ENCODE measurements at places on chromosomes 3 and 15.

DNA sequence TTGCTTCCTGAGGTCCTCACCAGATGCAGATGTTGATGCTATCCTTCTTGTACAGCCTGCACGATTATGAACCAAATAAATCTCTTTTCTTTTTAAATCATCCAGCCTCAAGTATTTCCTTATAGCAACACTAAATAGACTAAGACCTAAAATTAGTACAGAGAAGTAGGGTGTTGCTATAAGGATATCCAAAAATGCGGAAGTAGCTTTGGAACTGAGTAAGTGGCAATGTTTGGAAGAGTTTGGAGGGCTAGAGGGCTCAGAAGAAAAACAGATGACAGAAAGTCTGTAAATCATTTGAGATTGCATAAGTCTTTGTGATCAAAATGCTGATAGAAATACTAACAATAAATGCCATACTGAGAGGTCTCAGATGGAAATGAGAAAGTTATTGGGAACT, 894.9 kb downstream of the DIPK2A start:
- DNase-seq, result no peak

GRCh38 chr15:101039461-101039860, 120.3 kb downstream of the LRRK1 start:
- DNase-seq, result no peak

- no peak for DNase-seq
These were observed 78.1 kb downstream of the AGBL1 start for GRCh38 chr15:86157606-86158293.

DNA sequence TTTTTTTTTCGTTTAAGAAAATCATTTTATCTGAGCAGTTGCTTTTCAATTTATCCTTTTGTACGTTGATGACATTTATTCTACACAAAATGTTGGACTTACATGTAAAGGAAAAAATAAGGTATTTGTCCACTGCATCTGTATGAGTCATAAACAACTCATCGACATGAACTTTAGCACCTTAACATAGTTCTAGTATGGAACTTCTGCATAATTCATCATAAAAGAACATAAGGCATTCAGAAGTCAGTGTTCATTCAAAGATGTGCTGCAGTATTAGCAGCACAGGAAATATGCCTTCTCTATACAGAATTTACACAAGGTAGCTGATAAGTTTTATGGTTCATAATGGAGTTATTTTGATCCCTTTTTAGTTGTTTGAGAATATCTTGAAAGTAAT, 801.6 kb downstream of the CADM2 start:
- DNase-seq, result no peak

DNA sequence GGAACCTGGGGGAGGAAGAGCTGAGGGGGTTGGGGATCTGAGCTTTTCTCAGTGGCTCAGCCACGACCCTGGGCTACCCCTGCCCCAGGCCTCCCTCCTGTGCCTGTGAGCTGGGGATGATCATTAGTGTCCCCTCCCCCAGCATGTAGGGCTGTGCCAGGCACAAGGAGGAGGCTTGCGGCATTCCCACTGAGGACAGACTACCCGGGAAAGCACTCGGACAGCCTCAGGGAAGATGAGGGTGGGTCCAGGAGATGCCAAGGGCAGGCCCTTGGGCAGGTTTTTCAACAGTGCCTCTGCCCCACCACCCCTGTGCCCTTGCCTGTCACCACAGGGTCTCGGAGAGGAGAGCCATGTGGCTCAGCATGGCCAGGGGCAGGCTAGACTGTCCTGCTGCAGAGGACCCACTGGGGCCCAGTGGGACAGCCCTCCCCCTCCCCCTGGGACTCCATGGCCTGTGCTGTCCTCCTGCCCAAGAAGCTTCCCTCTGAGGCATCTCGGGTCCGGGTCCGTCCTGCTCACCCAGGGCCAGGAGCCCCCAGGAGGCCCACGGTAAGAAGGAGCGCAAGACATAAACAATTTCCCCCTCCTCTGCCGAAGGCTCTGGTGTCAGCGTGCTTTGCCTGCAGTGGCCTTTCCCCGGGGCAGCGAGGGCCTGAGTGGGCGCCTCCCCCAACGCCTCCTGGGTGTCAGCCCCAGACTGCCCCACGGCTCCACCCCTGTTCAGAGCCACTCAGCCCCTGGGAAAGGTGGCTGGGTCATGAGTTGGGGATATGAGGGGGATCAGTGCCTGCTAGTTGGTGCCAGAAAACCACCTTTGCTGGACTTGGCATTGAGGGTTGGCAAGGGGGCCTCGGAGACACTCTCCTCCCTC, 192.5 kb downstream of the GOLGA6L6 start:
- DNase-seq, result no peak

GRCh38 chr3:171849617-171850319, 6.6 kb downstream of the TMEM212 start:
- DNase-seq, result no peak

DNA sequence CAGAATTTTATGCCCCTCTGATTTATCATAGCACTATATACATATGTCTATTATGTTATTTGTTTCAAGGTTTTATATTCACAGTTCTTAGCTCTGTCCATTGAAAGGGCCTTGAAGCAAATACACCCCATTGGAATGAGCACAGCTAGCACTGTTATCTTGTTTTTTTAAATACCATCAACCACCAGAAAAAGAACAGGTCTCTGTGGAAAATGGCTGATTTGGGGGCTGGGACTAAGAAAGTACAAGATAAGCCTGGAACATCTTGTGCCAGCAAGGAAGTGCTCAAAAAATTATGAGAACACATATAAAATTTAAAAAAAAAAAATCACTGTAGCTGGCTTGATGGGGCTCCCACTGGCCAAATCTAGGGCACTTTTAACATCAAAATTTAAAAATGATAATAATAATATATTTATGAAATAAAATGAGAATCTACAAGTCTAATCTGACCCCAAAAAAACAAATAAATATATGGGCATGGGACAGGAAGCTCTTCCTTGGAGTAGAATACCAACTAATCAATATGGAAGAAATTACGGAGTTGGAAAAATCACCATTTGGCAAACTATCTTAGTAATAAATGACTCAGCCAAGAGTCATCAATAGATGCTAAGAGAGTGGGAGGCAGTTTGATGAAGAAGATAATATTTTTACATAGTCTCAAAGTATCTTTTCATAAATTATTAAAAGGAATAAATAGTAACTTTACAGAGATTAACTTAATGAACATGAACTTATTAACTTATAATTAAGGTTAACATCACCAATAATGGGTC, 20.5 kb downstream of the IFT80 start:
- no peak for DNase-seq

- no peak for DNase-seq
These were observed 25.0 kb downstream of the CEP70 start for GRCh38 chr3:138569090-138569489.

GRCh38 chr3:187694801-187695200, 7.6 kb downstream of the RTP2 start:
- DNase-seq, result no peak

DNA sequence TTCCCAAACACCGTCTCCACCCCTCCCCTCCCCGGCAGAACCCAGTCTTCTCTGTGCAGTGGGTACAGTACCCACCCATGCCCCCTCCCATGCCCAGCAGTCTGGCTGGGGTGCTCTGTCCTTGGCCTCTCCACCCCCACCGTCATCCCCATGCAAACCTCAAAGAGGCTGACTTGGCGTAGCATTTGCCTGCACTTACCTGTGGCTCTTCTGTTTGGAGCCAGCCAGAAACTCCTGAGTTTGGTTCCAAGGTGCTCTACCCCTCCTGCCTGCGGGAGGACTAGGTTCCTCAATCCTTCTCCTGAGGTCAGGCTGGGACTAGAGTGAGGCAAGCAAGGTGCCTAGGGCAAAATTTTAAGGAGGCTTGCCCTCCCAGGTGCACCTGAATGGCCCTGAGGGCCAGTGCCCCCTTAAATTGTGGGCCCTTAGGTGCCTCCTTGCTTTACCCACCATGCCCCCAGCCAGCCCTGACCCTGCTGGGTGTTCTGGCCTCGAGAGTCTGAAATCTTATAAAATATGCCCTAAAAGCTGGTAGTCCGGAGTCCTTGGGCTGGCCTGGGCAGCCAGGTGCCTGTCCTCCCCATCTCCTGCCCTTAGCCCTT, 47.1 kb upstream of the C15orf39 start:
- DNase-seq, result no peak

DNA sequence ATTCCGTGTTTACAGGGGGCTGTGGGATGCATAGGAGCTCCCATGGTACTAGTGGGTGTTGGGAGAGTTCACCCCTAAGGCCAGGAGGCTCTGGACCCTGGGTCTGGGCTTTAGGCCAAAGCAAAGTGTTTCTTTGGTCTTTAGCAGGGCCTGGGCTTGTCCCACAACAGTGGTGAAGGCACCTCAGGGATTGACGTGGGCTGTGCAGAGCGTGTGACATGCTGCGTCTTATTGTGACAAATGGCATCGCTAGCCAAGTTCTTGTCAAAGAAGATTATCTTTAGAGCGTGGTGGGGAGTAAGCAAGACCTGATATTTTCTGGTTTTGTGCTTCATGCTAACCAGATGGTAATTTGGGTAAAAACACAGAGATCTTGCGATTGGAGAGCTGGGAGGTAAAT, 170.1 kb downstream of the APBA2 start:
- DNase-seq, result no peak

DNA sequence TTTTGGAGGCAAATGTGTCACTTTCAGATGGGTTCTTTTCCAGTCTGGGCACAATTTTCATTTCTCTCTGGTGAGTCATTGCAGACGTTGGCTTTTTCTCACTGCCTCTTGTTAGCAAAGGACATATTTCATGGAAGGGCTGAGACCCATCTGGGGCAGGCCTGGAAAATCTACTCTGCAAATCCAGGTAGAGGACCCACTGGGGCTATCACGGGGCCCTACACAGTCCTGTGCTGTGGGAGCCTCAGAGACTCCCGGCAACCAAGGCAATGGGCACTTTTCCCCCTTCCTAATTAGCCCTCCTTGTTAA, 58.0 kb downstream of the HRH1 start:
- no peak for DNase-seq

- no peak for DNase-seq
These were observed 101.2 kb downstream of the CD47 start for GRCh38 chr3:107989661-107990060.

DNA sequence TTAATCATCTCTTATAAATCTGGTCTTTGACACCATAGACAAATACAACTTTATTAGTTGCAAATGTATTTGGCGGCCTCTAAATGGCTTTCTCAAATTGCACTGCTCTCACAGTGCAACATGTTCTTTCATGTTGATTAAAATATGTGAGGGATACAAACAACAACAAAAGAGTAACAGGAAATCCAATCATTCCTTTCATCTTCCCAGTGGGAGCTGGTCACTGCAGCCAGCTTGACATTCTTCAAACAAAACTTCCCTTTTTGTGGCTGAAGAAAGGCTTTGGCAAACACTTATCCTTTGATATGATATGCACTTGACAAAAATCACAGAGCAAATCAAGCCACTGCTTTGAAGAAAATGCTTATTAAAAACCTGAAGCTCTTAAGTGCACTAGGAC, 973.6 kb downstream of the EPHA3 start:
- no peak for DNase-seq

DNA sequence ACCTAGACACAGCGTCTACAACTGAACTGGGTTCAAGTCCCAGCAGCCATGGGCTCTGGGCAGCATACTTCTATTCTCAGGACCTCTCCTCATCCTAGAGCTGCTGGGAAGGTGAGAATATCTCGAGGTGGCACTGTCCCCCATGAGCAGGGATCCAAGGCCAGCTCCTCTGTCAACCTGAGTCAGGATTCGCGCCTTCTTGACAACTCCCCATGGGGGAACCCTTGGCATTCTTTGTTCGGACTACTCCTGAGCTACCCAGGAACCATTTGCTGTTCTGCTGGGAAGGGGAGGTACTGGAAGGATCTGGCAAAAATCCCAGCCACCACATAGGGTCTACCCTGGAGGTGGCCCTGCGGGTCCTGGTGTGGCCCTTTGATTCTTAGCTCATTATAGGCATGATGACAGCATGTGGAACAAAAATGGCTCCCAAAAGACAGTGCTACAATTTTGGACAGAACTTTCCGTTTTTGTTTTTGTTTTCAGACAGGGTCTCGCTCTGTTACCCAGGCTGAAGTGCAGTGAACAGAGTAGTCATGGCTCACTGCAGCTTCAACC, 22.3 kb downstream of the PLXNB1 start:
- no peak for DNase-seq

- no peak for DNase-seq
These were observed 23.2 kb downstream of the CYFIP1 start for GRCh38 chr15:22956978-22957260.

- no peak for DNase-seq
These were observed 542.9 kb downstream of the FHIT start for GRCh38 chr3:60708191-60708975.

DNA sequence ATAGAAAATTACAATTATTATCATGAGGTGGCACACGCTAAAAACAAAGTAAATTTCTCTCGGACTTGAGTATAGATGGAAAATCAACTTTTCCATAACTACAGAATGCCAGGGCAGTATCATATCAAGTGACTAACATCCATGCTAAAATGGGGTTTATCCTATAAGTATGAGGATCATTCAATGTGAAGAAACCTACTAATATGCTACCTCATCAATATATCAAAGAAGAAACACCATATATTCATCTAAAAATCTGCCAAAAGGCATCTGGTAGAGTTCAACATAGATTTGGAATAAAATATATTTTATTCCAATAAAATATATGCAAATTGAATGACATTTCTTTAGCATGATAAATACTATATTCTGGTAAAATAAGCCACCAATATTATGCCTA, 894.4 kb downstream of the MCTP2 start:
- no peak for DNase-seq

GRCh38 chr3:63333815-63334214, 55.7 kb downstream of the SYNPR start:
- DNase-seq, result no peak

DNA sequence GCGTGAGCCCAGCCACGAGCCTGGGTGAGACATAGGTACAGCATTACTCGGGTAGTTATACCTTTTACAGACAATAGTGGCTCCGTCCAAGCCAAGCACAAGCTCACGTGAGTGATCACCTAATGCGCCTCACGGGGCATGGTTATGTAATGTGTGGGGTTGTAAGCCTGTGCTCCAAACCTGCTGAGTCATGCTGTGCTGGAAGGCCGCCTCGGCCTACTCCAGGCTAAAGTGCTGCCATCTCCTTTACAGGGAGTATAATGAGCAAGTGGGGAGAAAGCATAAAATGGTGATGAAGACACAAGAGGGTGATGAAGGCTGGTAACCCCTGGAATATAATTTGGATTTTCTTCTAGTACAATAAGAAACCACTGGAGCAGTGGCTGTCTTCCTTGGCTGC, 175.8 kb upstream of the STT3B start:
- DNase-seq, result no peak

- DNase-seq, result no peak
These were observed 104.4 kb upstream of the C2CD4B start for GRCh38 chr15:62269504-62269903.

DNA sequence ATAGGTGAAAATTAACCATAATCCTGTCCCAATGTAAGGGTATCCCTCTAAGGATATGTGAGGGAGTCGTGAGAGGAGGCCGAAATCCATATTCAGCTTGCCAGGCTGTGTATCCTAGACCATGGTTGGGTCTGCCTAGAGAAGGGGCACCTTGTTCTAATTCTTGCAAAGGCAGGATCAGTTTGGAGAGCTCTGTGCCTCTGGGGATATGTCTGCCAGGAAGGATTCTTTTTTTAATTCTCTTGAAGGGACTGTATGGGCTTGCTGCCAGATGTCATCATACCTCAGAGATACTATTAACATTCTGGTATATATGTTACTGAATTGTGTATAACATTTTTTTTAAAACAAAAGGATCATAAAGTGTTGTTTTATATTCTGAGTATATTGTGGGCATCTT, 2.4 kb downstream of the ATP1B3 start:
- no peak for DNase-seq

- no peak for DNase-seq
These were observed 51.2 kb downstream of the GRK7 start for GRCh38 chr3:141814375-141814774.

- no peak for DNase-seq
These were observed 286.8 kb upstream of the NR2F2 start for GRCh38 chr15:96043591-96044171.

- DNase-seq, result no peak
These were observed 67.1 kb upstream of the SEC13 start for GRCh38 chr3:10387881-10388609.

Measured in activated naive CD4-positive, alpha-beta T cell (primary cell).